ENCODE measurements at places on chromosomes 5 and 9. TPM values are rescaled to one million over a fixed set of nuclear protein-coding genes. Genes with fewer than 3 reads are reported as not detected.

The CDK9 gene
- total RNA-seq: 85.2 TPM

The PCDHGA12 gene
- total RNA-seq: not detected

The KCNN2 gene
- not detected for total RNA-seq

The ERAP2 gene
- total RNA-seq: 44.8 TPM

The NOL6 gene
- 80.8 TPM for total RNA-seq

The DPM2 gene
- 55.4 TPM for total RNA-seq

The CHMP5 gene
- total RNA-seq: 73.9 TPM

The IL3 gene
- total RNA-seq: 0.20 TPM

The FOXB2 gene
- total RNA-seq: not detected

DNA sequence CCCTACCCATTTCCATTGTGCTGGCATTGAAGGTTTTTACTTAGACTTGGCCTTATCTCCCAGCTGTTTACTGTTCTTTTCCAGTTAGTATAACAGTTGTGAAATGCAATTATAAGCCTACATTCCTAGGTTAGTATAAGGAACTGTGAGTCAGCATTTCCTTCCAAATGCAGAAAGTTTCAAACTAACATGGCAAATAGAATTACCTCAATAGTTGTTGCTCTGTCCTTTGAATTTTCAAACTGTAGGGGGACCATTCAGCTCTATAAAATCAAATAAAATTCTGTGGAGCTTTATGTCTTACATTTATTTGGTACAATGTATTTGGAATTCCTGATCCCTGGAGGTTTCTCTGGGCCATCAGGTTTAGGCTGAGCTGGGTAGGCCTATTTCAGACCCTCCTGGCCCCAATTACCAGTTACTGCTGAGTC, 47.2 kb downstream of the ARHGEF28 start:
- DNase-seq: no peak

- DNase-seq: no peak
Observed at GRCh38 chr5:128426090-128426534, 111.9 kb downstream of the FBN2 start.

GRCh38 chr5:114467729-114468128, 105.9 kb downstream of the KCNN2 start:
- no peak for DNase-seq

GRCh38 chr9:18869725-18870124, 163.3 kb downstream of the SAXO1 start:
- DNase-seq: no peak

GRCh38 chr5:4419281-4419680, 720.8 kb upstream of the ADAMTS16 start:
- no peak for DNase-seq

DNA sequence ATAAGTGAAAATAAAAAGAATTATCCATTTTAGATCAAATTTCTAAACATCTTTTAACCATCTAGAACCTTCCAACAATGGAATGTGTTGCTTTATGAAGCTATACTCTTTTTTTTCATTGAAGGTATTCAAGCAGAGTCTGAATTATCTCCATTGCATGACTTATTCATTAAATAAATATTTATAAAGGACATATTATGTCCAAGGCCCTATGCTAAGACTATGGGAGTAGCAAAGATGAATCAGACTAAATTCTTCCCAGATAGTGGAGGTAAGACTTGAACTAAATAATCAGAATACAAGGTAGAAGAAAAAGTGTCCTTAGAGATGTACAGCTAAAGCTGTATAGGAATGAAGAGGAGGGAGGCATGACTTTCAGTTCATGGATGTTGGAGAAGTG, 215.5 kb upstream of the RGMB start:
- no peak for DNase-seq

- no peak for DNase-seq
Observed at GRCh38 chr5:1781726-1782384, 17.8 kb downstream of the MRPL36 start.

- DNase-seq: no peak
Observed at GRCh38 chr5:14035859-14036503, 91.5 kb upstream of the DNAH5 start.

DNA sequence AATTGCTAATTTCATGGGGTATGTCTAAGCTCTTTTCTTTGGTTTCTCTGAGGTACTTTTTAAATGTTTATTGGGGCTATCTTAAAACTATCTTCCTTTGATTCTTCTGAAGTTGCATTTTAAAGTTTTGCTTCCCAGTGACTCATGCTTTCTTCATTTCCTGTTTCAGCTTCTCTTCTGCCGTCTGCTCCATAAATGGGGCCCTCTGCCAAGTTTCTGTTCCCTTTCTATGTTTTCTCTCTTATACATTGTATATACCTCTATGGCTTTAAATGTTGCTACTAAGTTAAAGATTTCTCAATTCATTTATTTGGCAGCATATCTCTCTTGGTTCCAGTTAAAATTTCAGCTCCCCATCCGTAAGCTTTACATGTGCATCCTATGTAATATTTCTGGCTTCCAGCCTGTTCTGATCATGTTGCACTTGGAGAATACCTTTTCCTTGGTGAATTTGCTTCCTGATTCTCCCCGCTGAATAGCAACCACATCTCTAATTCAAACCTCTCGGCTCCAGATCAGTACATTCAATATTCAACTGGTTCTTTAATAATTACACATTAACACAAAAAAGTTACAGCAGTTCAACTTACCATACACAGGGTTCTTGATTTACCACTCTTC, 125.3 kb downstream of the ST8SIA4 start:
- no peak for DNase-seq

DNA sequence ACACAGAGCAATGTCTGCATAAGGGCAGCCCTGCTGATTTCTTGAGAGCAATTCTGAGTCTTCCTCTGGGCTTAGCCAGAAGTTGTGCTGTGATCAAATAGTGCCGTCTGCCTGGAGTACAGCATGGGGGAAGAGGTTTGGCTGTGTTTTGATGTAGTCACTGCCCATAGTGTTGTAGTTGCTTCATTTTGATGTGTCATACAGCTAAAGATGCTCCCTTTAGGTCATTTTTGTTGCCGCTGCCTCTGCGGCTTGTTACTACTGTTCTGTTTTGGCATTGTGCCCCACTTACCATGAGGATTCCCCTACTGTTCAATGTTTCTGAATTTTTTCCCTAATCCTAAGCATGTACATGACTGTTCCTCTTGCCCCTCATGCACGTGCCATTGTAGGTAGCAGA, 23.0 kb downstream of the SLC36A1 start:
- DNase-seq: no peak

DNA sequence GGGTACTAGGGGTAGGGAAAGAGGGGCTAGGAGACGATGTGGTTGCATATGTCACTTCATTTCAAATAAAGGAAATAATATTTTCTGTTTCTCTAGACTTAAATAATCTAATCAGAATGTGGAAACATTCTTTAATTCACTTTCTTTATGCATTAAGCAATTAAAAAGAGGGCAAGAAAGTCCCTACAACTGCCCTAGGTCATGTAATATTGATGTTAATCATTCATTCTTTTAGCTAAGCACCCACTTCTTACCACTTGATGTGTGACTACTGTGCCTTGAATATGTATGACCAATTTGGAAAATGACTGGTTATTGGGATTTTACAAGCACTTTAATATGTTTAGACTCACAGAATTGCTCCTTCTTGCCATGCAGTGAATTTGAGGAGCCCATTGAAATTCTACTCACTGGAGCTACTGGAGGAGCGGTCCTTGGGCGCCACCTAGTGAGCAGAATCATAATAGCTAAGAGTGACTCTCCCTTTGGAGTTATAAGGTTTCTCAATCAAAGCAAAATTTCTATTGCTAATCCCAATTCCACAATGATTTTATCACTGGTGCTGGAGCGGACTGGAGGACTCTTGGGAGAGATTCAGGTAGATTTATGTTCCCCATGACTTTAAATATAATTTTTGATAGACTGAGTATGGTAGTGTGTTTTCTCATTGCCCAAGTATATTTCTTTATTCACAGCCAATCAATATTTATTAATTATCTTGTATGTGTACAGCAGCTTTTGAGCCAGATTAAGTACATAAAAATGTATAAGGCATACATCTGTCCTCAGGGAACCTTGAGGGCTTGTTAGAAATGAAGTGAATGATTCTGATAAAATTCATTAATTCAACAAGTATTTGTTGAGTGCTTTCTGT, 225.1 kb downstream of the ADGRV1 start:
- DNase-seq: peak; percentile 48

GRCh38 chr5:174400461-174400860, 323.9 kb upstream of the MSX2 start:
- DNase-seq: no peak

GRCh38 chr5:107067395-107067794, 603.3 kb downstream of the EFNA5 start:
- DNase-seq: no peak

GRCh38 chr9:112605518-112605917, 112.4 kb downstream of the INIP start:
- no peak for DNase-seq

DNA sequence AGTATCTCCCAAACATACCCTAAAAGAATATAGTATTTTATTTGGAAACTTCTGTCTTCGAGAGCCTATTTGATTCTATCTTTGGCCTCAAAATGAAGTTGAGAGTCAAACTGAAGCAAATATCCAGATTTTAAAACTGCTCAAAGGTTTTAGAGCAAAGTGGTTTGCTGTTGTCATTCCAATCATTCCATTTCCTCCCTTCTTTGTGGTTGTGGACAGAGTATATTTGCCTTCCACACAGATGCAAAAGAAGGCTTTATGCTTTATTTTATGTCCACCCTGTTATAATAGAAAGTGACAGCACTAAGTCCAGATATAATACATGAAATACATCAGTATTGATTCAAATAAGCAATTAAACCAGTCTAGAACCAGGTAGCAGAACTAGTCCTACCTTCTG, 12.4 kb downstream of the GZMK start:
- no peak for DNase-seq

DNA sequence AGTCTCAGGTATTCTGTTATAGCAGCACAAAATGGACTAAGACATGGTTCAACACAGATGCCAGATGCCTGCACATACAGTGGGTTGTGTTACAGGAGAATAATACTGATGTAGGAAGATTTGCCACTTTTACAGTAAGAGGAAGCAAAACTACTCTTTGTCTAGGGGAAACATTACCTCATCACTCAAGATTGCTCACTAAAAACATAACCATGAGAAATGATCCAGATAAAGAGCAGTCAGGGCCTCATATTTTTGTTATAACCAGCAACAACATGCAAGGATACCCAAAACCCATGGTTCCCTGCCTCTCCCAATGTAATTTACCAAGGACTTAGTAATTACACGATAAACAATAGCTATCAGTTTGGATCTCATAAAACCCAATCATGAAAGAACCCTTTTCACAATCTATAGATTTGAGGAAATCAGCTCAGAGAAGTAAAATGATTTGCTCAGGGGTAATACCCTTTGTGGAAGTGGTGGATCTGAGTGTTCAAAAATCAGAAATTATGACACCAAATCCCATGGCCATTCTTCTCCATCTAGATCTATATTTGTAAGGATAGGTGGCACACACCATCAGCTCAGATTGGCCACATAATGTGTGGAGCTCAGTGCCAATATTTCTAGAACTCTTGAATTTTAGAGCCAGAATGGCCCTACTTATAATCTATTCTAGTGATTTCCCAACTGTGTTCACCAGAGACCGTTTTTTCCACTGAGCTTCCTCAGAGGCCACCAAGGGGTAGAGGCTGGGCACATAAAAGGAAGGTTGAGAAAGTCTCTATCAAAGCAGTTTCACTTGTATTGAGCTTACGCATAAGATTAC, 27.8 kb downstream of the DPYSL3 start:
- no peak for DNase-seq

GRCh38 chr9:114518599-114519022, 13.3 kb upstream of the WHRN start:
- DNase-seq: no peak

GRCh38 chr5:32031089-32031488, 143.0 kb downstream of the GOLPH3 start:
- no peak for DNase-seq

GRCh38 chr5:150783422-150783928, 4.9 kb downstream of the SMIM3 start:
- peak; percentile 62 for DNase-seq

DNA sequence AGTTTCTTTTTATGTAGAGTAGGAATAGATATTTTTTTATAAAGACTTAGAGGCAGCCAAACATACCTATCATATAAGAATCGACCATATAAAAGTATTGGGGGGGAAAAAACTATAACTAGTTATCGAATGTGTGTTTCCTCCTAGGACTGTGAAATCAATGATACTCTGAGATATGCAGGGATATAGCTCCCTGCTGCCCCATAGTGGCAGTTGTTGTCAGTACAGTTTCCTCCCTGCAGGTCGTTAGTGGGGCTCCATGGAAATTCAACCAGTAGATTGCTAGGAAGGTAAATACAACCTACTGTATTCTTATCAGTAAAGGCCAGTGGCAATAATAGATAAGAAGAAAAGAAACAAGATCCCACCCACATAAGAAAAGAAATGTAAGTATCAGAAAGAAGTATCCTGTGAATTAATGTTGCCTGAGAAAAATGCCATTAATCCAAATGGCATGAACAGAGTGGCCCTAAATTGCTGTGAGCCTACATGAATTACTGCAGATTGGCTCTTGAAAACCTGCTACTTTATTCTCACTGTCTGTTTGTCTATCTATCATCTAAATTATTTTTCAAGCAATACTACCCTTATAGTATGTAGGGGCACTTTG, 136.9 kb upstream of the FBN2 start:
- peak; percentile 26 for DNase-seq

GRCh38 chr5:143826951-143827444, 15.0 kb downstream of the HMHB1 start:
- peak; percentile 19 for DNase-seq

DNA sequence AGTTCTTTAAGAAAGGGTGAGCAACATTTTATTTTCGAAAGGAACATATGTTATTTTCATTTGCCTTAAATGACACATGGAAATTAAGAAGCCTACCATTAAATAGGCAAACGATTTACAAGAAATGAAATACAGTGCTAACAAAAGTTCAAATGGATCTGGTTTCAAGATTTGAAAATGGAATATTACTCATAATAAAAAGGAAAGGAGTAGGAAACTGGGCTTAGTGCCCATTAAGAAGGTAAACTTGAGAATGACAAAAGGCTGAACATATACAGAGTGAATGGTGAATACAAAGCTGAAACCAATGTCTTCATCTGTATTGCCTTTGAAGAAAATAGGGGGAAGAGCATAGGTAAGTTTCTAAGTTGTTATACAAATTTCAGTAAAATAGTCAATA, 974.2 kb upstream of the C9orf72 start:
- DNase-seq: no peak

DNA sequence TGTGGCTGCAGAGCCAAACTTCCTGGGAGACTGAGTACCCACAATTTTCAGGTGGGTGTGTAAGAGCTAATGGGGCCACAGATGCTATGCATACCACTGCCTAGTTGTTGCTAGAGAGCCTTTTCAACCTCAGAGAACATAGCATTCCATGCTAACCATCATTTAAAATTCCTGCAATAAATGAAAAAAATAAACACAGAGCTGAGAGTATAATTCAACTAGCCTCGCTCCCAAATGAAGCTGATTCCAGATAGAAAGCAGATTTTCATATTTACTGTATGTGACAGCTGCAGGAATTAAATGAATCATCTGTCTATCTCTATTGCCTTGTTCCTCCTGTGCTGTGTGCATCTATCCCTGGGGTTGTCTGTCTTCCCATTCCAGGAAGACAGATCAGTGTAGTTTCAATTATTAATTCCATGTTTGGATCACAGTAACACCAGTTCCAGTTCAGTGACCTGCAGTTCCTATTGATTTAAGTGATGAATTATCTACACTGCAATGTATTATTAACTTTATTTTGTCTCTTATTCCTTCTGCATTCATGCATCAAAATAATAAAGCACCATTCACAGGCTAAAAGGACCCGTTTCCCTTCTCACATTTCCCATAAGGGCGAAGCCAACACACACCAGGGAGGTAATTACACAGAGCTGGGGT, 324.5 kb downstream of the SLIT3 start:
- DNase-seq: no peak
